ENCODE measurements at places on chromosomes 5 and 9. TPM values are rescaled to one million over a fixed set of nuclear protein-coding genes. Genes with fewer than 3 reads are reported as not detected.

- DNase-seq = no peak
These were observed 52.8 kb downstream of the ATP10B start for GRCh38 chr5:160799184-160799583.

Gene IQGAP2
- 3.4 TPM for total RNA-seq

Gene FBXL7
- total RNA-seq = 14.1 TPM

GRCh38 chr9:16705111-16705604 is 165.3 kb downstream of the BNC2 start:
- DNase-seq = peak; percentile 98

GRCh38 chr5:34817558-34818351 is 21.2 kb upstream of the TTC23L start:
- DNase-seq = no peak

DNA sequence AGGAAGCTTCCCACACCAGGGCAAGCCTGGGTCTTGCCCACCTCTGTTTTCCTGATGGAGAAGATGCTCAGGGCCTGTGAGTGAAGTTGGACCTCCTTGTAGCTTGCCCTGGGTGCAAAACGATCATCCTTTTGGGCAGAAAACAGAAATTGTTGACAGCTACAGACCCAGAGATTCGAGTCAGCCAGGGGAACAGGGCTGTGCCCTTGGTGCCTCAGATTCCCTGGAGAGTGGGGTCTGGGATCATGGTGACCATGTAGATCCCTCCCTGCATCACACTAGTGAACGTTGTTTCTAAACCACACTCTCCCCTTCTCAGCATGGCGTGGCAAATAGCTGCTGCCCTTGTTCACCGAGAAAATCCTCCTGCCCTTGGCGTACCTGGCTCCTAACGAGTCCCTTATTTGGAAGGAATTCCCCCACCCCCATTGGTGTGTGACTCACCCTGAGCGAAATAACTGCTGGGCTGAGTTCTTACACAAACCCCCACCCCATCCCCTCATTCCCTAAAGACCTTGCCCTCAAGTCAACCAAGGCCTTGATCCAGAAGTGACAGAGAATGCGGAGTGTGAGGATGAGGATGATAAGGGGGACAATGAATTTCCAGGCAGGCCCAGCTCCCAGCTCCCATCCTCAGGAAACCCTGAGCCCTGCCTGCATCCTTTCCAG is 1.1 kb upstream of the DCANP1 start:
- DNase-seq = no peak

GRCh38 chr5:133981714-133982113 is 13.3 kb upstream of the C5orf15 start:
- DNase-seq = no peak

Gene ANKRD31
- total RNA-seq = not detected
